Kidney tubule cell (primary cell): ENCODE measurements at places on chromosomes 11 and 22.

- peak; percentile 31 for DNase-seq
These were observed 79.9 kb upstream of the RAB1B start for GRCh38 chr11:66188580-66188979.

DNA sequence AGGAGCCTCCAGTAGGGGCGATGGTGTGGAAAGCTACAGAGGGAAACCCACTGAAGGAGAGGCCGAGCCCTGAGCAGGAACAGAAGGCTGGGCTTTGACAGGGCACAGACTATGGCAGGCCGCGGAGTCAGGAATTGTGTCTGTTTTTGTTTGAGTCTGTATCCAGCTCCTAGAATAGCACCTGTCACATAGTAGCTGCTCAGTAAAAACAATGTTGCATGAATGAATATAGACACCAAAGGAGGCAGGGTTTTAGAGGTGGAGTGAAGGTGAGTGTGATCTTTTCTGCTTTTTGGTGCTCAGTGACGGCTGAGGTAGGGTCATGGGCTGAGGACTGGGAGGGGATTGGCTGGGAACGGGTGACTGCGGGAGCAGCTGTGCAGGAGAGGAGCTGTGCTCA is 18.5 kb upstream of the APOBEC3A start:
- no peak for DNase-seq

- no peak for DNase-seq
These were observed 265.9 kb upstream of the MPPED2 start for GRCh38 chr11:30852091-30852490.

GRCh38 chr11:106670069-106670468 is 348.2 kb downstream of the GUCY1A2 start:
- DNase-seq = no peak

DNA sequence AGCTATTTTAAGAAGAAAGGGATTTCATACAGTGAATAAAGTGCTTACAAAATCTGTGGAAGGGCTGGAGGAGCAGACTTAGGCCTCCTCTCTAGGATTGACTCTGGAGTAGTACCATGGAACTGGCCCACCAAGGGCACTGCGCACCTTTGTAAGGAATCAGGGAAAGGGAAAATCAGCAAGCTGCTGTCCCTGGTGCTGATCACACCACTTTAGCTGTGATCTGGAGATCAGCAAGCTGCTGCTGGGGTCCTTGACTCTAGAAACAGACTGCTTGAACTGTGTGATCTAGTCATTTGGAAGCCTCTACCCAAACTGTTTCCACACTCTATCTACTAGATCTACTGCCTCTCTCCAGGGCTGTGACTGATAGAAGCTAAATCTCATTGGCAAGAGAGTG is 18.4 kb upstream of the TECTA start:
- DNase-seq = no peak

DNA sequence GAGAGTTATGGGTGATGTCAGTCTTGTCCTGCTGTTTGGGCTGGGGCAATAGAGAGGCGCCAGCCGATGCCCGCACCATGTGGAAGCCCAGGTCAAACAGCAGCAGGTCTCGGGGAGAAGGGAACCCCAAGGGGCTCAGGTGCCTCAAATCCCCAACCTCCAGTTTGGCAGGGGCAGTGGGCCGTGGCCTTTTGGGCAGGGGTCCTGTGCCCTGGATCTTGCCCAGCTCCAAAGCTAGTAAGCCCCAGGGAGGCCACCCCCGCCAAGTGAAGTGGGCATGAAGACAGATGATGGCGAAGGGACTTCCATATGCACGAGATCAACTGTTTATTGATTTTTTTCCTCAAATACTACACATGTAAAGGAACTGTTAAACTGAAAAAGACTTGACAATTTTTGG is 12.4 kb upstream of the ARFGAP3 start:
- DNase-seq = no peak

DNA sequence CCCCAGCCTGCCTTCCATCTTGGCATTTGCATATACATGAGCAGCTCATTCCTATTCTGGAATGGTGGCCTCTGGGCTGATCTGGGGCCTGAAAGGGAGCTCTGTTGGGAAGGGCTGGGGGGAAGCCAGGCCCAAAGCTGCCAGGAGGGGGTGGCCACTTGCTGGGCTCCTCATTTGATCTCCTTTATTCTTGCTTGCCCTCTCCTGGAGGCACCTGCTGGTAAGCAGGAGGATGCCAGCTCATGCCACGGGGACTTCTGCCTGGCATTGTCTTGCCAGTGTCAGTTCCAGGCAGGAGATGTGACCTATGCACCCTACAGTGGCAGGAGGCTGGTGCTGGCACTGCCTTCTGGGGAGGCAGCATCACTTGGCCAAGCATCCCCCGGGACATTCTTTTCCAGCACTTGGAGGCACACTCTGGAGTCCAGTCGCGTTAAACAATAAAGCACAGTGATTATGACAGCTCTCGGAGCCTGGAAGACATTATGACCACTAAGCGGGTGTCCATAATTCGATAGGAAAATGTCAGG is 128.3 kb downstream of the NTM start:
- no peak for DNase-seq

DNA sequence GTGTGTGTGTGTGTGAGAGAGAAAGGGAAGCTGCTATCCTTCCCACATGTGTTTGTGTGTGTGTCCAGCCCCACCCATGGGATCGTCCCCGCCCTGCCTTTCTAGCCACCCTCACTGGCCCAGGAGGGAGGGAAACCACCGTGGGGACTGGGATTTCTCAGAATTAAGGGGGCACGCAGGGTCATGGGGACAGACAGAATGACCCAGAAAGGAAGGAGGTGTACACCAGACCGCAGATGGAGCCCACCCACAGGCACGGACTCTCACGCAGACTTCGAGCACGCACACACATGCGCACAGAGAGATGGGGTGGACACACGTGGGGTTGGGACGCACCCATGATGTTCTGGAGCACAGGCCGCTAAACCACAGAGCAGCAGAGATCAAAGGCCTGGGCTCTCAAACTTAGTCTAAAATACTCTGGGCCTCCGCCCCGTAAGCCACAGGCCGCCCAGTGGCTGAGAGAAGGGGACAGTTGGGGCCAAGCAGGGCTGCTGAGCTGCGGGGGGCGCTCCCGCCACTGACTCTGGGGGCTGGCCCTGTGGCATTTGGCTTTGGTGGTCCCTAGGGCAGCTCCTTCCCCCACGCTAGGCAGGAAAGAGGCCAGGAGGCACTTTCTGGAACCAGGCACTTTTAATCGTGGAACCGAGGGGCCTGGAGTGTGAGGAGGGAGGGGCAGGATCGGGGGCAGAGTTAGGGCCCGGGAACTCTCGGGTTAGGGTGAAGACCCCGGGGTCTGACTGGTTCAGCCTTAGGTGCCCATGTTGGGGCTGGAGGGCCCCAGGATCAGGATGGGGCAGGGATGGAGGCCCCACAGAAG is 1.5 kb downstream of the IFITM5 start:
- no peak for DNase-seq

- DNase-seq = no peak
These were observed 24.8 kb downstream of the DCUN1D5 start for GRCh38 chr11:103067118-103067517.

DNA sequence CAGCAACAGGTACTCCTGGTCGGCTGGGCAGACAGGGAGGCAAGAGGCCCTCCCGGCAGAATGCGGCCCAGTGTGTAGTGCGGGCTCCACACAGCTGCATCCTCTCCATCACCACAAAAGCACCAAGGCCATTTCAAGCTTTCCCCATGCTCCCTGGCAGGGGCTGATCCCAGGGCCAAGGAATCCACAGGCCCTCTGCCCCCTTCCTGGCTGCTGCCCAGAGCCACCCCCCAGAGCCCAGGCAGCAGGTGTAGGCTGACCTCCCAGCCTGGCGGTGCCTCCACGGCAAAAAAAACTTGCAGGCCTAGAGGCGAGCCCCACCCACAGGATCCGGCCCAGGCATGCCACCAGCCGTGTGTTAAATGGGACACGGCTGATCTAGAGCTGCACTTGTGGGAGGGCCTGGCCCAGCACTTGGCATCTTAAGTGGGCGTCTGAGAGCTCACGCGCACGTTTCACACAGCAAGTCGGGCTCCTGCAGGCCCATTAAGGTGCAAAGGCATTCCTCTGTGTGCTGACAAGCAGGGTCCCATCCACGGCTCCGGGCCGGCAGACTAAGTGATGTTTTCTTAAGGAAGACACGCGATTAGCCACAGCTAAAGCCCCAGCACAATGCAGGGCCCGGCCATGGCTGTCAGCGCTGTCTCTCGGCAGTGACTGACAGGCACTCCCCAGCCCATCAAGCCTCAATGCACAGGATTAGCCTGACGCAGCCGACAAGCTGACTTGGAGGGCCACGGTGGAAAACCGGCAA is 19.8 kb upstream of the GNB1L start:
- no peak for DNase-seq

GRCh38 chr11:3022982-3023381 is 30.9 kb upstream of the NAP1L4 start:
- DNase-seq = peak; percentile 55

DNA sequence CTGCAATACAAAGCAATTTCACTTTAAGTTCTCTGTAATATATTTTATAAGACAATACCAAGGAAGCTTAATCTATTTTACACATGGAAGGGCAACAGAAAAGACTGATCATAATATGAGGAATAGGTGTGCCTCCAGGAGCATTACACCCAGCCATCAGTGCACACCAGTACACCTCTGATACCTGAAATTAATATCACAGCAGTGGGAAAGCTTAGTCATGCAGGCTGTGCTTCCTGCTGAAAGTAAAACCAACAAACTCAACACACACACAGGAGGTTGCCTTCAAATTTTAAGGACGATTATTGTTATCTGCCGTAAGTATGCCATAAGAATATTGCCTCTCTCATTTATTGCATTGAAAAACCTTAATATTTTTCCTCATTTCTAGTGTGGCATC is 1119.1 kb upstream of the TENM4 start:
- no peak for DNase-seq

- no peak for DNase-seq
These were observed 800.6 kb downstream of the NTM start for GRCh38 chr11:132171031-132171430.

GRCh38 chr22:40792451-40792850 is 26.7 kb downstream of the SLC25A17 start:
- no peak for DNase-seq

DNA sequence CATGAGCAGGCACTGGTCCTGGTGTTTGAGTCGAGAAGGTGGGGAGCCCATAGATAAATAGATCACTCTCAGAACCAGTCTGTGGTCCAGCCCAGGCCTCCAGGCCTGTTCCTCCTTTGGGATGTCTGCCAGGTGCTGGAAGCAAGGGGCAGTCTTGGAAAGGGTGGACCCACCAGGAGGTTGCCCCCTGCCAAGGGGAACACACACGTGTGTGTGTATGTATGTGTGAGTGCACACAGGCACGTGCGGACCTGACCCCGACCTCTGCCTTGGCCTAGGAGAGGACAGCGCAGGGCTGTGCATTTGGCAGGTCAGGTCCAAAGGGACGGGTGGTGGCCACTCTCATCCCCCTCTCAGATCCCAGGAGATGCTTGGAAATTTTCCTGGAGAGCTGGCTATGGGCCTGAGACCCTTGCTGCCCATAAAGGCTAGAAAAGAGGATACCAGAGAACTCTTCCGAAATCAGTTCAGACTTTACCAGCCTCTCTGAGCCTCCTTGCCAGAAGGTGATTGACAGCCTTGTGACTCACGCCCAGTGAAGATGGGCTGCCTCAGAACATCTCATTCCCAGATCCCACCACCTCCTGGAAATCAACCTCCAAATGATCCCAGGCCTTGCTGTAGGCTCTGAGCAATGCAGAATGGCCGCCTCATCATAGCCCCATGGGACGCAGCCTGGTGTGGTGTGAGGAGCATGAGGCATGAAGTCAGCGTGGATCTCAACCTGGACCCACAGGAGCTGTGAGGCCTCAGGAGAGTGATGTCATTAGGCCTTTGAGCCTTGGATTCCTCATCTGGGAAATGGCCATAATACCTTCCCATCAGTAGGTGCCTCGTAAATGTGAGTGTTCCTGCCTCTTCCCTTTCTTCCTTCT is 24.0 kb upstream of the CREB3L1 start:
- no peak for DNase-seq

DNA sequence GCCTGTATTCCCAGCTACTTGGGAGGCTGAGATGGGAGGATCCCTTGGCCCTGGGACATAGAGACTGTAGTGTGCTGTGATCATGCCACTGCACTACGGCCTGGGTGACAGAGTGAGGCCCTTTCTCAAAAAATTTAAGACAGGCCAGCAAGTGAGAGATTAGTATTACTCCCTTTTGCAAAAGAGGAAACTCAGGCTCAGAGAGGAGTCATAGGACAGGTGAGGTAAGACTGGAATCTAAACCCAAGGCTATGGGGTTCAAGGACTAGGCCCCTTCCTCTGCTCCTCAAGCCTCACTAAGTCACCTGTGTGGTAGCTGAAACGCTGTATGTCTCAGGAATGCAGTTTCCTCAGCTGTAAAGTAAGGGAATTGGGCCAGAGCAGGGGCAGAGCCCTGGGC is 1.6 kb upstream of the P2RY2 start:
- no peak for DNase-seq

DNA sequence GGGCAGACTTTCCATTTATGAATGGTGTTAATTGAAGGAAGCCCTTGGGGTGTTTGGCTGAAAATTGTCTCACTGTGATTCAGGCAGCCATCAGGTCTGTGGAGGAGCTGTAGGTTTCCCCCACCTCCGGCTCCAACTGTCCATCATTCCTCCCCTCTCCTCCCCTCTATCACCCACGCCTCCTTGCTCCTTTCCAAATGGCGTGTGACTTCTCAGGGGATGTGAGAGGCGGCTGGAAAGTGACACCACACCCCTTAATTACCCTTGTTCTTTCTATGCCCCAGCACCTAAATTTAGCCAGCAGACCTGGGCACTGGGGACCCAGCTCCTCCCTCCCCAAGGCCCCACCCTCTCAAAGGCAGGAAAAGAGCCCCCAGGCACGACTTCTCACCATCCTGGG is 38.1 kb upstream of the SYT7 start:
- no peak for DNase-seq
